Smooth muscle cell of the pulmonary artery (primary cell): ENCODE measurements at places on chromosomes 11 and 22. TPM values are rescaled to one million over a fixed set of nuclear protein-coding genes. Genes with fewer than 3 reads are reported as not detected.

POU2AF3 gene
- total RNA-seq = not detected in 2 replicates

PDE3B gene
- 1.4 and 2.8 TPM in 2 replicates for total RNA-seq

TRIM29 gene
- total RNA-seq = 0.20 and 0.33 TPM in 2 replicates

ZFTA gene
- total RNA-seq = 17.7 and 19.2 TPM in 2 replicates

EFCAB6 gene
- total RNA-seq = 1.6 and 2.2 TPM in 2 replicates

USP2 gene
- 0.33 TPM in 2 replicates for total RNA-seq

NAALAD2 gene
- 0.30 and 0.46 TPM in 2 replicates for total RNA-seq

VPS51 gene
- 155 and 218 TPM in 2 replicates for total RNA-seq

MYBPC3 gene
- total RNA-seq = not detected in 2 replicates

GGTLC2 gene
- total RNA-seq = not detected in 2 replicates
